Fibroblast of skin of right biceps (primary cell): ENCODE measurements at places on chromosomes 6 and 20.

DNA sequence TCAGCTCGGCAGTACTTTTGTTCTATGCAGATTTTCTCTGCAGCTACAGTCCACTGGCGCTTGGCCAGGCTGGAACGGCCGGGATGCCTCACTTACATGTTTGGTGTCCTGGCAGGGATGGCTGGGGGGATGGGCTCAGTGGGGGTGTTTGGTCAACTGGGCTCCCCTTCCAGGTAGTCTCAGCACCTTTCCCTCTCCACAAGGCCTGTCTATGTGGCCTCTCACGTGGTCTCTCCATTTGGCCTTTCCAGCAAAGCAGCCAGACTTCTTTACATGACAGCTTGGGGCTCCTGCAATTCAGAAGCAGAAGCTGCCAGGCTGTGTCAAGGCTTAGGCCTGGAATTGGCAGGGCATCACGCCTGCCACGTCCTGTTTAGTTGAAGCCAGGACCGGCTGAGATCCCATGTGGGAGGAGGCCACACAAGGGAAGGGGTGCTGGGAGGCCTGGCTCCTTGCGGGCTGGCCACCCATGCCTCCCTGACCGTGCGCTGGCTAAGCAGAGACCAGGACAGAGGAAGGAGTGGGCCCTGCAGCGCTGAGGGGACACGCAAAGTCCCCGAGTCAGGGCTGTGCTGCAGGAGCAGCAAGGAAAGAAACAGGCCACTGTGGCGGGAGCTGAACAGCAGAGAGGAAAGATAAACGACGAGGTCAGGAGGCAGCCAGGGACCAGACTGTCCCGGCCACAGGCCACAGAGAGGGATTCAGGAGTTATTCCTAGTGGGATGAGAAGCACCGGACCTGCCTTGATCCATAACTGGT lies 38.9 kb downstream of the MGME1 start:
- DNase-seq = no peak

- no peak for DNase-seq
Measured at GRCh38 chr6:98831959-98832283, 2.5 kb upstream of the POU3F2 start.

GRCh38 chr6:45710304-45710821 lies 305.3 kb downstream of the CLIC5 start:
- peak; percentile 35 for DNase-seq

DNA sequence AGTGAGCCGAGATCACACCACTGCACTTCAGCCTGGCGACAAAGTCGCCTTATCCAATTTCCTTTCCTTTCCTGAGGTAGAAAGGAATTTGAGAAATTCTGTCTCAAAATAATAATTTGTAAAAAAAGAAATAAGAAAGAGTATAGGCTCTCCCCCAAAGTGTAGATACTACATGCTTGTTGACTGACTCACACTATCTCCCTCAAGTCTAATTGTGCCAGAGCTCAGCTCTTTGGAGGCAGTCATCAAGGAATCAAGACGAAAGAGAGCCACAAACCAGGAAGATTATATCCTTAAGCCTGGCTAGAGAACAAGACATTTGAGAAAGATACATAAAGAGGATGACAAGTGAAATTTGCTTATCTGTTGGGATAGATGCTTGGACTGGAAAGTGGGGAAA lies 3.7 kb upstream of the FKBPL start:
- DNase-seq = peak; percentile 80

- no peak for DNase-seq
Measured at GRCh38 chr6:108203189-108204112, 37.6 kb downstream of the NR2E1 start.
